ENCODE measurements at places on chromosomes 16 and 17. TPM values are rescaled to one million over a fixed set of nuclear protein-coding genes. Genes with fewer than 3 reads are reported as not detected.

GRCh38 chr16:75488322-75488721 lies 6.9 kb downstream of the CHST6 start:
- peak; percentile 75 for DNase-seq

DNA sequence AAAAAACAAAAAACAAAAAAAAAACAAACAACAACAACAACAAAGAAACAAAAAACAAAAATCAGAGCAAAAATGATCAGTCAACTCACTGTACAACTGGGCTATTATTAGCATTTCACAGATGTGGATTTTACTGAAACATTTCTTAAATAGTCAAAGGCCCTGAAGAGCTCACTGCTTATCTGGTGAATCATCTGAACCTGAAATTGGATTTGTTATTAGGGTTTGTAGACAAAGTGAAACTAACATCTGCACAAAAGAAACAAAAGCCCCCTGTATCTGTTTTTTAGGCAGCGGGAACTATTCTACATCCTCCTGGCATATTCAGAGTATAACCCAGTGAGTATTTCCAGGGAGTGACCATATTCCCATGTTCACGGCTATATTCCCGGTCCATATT lies 32.6 kb upstream of the KSR1 start:
- no peak for DNase-seq

DNA sequence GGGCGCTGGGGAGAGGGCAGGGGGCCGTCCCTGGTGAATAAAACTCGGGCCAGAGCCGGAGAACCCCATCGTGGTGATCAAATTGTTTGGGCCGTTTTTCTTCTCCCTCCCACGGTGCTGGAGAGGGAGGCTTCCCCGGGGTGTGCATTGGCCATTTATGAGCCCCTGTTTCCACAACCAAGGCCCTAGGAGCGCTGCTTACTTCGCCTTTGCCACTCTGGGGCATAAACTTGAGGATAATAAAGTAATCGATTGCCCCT lies 544 bp downstream of the CCP110 start:
- no peak for DNase-seq

- no peak for DNase-seq
These were observed 3.3 kb downstream of the CDK3 start for GRCh38 chr17:76003915-76004314.

DNA sequence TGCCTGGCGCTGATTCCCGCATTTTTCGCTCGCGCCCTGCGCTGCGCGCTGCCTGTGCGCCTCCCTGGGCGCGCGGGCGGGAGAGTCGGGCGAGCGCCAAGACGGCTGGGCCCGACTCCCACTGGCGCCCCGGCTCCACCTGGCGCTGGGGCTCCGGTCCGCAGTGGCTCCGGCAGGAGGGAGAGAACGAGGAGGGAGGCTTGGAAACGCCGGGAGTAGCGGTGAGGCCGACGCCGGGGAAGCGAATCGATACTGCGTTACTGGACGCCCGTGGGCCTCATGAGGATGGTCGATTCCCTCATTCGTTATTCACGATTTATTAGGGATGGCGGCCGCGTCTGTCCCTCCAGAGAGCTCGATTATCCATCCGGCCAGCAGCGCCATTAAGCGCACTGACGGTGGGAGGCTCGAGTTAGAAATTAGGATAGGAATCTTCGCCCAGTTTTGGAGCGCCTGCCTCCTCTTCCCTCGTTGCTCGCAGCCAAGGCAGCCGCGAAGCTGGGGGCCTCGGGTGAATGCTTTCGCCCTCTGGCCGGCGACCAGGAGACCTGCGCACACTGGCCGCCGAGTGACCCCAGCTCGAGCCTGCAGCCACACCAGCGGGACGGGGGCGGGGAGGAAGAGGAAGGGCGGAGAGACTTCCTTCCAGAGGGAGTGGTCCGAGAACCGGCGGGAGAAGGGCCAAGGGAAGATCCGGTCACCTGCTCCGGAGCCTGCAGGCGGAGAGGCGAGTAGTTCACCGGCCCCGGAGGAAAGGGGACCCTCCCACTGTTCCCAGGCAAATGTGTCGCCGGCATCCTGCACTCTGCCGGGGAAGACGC lies 1.3 kb upstream of the PCGF2 start:
- peak; percentile 93 for DNase-seq

- DNase-seq, result peak; percentile 82
These were observed 4.2 kb upstream of the MXRA7 start for GRCh38 chr17:76714822-76715495.

- no peak for DNase-seq
These were observed 37.6 kb downstream of the HASPIN start for GRCh38 chr17:3761036-3761917.

DNA sequence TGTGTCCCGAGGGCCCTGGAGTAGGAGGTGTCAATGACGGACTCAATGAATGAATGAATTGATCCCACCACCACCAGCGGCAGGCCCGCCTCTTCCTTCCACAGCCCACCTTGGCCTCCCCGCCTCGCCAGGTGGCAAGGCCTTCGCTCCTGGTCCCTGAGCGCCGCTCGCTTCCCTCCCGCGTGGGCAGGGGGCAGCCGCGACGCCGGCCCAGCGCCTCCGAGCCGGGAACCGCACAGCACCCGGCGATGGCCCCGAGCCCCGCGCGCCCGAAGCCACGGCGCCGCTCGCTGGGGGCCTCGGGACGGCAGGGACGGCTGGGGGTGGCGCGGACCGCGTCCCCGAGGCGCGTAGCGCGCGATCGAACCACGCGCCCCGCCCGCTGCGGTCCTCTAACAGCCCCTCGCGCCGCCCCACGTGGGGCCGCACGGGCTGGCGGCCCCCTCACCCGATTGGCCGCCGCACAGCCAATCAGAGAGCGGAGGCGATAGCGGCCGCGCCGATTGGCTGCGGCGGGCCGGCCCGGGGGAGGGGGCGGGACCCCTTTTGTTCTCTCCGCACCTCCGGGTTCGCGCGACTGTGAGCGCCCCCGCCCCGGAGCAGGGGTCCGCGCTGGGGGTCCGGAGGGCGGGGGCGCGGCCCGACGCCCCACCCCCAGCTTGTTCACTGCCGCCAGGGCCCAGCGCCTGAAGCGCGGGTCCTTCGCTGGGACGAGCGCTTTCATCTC lies 31.4 kb downstream of the ACTG1 start:
- DNase-seq, result peak; percentile 75

GRCh38 chr16:71225145-71225544 lies 5.4 kb downstream of the HYDIN start:
- DNase-seq, result no peak

DNA sequence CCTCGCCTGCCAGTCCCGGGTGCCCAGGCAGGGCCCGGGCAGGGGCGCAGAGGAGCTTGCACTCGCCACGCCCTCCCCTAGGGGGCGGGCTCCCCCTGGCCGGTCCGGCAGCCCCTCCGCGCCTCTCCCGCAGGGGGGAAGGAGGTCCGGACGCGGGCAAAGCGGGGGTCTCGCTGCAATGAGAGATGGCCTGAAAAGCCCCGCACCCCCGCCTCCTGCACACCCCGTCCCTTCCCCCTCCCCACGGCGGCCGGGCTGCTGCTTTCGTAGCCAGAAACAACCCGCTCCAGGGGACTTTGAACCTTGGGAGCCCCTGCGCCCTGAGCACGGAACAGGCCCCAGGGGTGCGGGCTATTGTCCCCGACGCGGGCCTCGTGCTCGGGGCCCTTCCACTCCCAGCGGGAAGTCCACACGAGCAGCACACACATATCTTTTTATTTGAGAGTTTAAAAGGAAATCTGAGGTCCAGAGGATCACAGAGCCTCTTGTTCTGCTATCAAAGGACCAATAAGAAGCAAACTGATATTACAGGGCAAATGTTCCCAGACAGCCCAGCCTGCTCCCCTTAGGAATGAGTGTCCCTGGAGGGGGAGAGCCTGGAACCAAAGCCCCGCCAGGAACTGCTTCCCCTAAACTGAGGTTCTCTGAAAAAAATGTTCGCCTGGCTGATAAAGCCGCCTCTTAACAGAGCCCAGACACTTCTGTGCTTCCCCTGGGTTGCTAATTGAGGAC lies 5.8 kb upstream of the CBX4 start:
- peak; percentile 43 for DNase-seq

GRCh38 chr17:67422897-67423296 lies 45.8 kb downstream of the PITPNC1 start:
- no peak for DNase-seq

DNA sequence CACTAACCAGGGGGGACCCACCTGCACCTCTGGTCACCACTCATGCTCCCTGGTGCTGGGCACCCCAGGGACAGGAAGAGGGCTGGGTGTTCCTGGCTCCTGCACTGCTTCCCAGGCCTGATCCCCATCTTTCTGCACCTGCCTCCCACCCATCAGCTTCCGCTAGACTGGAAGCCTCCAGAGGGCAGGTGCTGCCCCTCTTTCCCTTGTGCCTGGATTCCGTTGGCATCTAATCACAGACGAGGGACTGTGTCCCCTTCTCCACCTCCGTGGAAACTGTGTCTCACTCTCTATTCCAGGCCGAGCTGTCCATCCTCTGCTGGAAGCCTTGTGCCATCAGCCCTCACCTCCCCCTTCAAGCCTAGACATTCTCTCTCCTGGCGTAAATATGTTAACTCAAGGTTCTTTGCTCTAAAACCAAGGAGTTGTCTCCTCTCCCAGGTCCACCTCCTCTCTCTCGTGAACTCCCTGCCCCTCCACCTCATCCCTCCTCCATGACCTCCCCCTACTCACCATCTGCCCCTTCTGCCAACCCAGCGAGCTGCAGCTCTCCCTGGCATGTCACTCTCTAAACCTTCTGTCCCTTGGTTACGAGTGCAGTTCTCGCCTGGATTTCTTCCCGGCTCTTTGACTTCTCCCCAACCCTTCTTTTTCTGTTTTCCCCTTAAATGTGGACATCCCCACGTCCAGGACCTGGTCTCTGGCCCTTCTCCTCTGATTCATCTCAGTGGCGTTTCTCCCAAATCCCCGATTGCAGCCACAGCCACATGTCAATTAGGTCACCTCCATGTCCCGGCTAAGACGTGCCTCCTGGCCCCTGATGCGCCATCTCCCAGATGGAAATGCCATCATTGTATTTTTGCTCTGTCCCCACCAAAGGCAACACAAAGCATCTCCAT lies 107.7 kb downstream of the SEC14L1 start:
- DNase-seq, result no peak

DNA sequence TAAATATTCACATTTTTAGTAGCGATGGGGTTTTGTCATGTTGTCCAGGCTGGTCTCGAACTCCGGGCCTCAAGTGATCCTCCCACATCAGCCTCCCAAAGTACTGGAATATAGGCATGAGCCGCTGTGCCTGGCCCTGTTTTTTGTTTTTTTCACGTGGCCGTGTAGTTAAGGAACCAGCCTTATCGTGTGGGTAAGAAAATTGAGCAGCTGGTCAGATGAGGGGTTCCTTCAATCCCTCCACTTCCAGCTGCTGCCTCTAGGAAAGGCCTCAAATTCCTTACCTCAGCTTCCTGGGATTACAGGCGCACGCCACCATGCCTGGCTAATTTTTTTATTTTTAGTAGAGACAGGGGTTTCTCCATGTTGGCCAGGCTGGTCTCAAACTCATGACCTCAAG lies 5.9 kb upstream of the DPEP2 start:
- DNase-seq, result no peak

DNA sequence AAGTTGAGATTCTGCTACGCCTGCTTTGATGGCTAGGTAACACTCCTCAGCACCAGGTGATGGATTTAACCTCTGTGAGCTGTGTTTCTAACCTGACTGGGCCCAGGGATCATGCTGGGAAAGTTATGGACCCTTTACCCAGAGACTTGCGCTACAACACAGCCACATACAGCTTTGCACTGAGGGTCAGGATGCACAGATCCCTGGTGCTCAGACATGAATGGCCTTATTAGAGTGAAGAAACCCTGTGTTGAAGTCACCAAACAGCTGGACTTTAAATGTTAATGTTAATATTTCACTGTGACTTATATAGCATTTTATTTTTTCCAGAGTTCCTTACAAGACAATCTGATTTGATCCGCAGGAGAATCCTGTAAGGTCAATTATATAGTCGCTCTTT lies 114.3 kb downstream of the MSI2 start:
- no peak for DNase-seq

DNA sequence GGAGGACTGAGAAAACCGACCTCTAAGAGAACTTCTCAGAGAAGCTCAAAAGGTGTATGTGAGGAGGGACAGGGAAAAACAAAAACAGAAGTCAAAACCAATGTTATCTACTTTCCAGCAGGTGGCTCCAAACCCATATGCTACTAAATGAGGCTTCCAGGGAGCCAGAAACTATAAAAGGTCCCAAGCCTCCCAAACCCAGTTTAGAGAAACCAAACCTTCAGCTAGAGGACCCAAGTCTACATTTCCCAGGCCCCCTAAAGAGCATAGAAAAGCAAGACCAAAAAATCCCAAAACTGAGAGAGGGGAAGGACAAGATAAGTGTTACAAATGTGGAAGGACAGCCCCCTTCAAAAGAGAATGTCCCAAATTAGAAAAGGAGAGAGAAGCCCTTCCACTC lies 3.7 kb downstream of the HPR start:
- DNase-seq, result peak; percentile 37

GRCh38 chr16:85652431-85653221 lies 36.1 kb downstream of the GINS2 start:
- peak; percentile 90 for DNase-seq

GRCh38 chr16:89317101-89317671 lies 99.7 kb downstream of the ZNF778 start:
- no peak for DNase-seq

- peak; percentile 86 for DNase-seq
These were observed 2.5 kb upstream of the ATP6V0C start for GRCh38 chr16:2511128-2511800.

DNA sequence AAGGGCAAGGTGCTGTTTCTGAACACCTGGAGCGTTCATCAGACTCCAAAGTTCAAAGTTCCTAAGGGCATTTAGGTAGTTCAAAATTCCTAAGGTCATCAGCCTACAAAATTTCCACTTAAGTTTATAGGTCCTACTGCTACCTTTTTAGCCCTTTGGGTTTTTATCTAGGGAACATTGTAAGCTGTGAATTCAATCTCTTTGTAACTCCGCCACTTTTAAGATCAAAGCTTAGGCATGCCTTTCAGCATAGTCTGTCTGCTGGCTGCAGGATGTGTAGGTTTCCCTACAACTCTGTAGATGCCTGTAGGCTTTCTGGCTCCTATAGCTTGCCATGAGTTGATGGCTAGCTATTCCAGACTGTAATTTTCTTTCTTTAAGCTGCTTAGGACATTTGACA lies 291.6 kb downstream of the MAP2K6 start:
- no peak for DNase-seq

DNA sequence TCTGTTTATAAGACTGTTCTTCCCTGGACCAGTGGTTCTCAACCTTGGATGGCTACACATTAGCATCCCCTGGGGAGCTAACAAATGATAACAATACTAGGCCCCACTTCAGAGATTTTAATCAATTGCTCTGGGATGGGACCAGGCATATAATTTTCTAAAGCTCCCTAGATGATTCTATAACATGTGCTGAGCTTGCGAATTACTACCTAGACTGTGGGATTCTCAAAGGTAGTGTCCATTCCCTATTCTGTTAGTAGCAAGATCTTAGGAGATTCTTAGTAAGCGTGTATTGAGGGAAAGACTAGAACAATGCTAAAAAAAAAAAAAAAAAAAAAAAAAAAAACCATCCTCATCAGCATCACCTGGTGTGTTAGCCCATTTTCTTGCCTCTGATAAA lies 412.0 kb upstream of the CDH5 start:
- DNase-seq, result no peak

GRCh38 chr17:33207231-33207630 lies 85.9 kb downstream of the ASIC2 start:
- no peak for DNase-seq

- DNase-seq, result no peak
These were observed 48.4 kb downstream of the RNF157 start for GRCh38 chr17:76191896-76192295.

The UTS2R gene
- total RNA-seq, result not detected

The SPOP gene
- 72.8 TPM for total RNA-seq

The MLYCD gene
- total RNA-seq, result 6.2 TPM

The KRTAP4-1 gene
- not detected for total RNA-seq

The SPATA20 gene
- 198 TPM for total RNA-seq
